ENCODE measurements at places on chromosomes 11 and 22.

DNA sequence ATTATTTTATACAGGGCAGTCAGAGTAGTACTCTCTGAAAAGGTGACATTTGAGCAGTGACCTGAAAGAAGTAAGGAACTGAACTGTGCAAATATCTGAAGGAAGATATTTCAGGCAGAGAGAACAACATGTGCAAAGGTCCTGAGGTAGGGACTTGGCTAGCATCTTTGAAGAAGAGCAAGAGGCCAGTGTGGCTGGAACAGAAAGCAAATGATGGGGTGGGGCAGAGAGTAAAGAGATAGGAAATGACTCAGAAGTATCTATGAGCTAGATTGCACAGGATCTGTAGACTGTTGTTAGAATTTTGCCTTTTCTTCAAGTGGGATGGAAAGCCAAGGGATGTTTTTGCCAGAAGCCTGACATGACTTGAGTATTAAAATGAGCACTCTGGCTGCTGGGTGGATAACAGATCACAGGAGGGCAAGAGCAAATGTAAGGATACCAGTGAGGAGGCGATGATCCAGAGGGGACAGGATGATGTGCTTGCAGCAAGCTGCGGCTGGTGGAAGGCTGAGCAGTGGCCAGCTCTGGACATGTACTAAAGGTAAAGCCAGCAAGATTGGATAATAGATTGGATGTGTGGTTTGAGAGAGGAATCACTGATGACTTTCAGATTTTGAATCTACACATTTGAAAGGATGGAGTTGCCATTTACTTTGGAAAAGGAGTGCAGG lies 33.2 kb upstream of the TTC12 start:
- no peak for DNase-seq

DNA sequence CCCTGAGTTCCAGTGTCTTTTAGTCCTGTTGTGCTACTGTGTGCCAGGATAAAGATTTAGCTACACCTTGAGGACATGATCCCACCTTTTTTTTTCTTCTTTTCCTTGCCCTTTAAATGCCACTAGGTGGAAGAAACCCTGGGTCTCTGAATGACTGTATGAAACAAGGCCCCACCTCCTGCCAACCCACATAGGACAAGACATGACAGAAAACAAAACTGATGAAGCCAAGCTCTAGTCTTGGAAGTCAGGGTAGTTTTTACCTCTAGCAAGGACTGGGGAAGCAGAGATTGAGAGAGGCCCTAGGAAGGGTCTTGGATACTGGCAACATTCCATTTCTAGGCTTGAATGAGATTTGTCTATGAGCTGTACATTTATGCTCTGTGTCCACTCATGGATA lies 410.7 kb downstream of the MIAT start:
- DNase-seq, result no peak

GRCh38 chr11:11998091-11998781 lies 10.2 kb downstream of the DKK3 start:
- no peak for DNase-seq

DNA sequence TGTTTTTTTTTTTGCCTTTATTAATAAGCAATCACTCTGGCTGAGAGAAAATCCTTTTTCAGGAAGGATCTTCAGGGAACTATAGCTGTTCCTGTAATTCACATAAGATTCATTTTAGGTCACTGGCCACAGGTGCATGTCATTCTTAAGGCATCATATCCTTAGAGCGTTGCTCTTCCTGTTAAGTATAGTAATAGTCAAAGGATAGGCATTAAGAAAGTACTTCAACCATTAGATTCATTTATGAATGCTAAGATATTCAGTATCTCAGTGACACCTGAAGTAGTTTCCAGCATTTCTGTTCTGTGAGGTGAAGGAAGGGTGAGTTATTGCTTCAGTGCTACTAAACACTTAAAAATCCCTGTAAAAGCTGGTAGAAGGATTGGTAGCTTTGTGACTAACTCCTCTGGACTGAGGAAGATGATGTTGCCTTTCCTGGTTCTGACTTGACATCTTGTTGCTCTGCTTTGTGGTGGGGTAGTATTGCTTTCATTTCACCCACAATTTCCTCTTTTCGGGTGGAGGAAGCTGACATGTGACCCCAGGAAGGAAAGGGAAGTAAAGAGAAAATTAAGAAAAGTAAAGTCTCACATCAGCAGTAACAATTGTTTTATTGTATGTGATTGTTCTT lies 34.7 kb downstream of the RNF169 start:
- no peak for DNase-seq

- peak; percentile 24 for DNase-seq
Observed at GRCh38 chr11:17351510-17352176, at the start of gene NCR3LG1. TSS of gene NCR3LG1 (plus strand) at chr11:17351800. CDS start at chr11:17351970, 170 bp downstream.

DNA sequence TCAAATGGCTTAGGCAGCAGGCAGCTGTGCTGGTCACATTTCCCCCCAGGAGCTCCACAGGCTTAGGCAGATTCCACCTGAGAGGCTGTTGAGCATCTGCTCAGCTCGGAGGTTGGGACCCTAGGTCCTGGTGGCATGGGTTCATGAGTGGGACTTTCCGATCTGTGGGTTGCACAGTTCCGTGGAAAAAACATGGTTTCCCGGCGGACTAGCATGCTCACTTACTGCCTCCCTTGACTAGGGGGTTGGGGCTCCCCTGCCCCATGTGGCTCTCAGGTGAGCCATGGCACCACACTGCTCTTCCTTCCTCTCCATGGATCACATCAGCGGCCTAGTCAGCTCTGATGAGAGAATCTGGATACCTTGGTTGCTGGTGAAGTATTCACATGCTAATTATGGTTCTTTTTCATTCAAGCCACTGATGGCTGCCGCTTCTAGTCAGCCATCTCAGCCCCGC lies 685.1 kb downstream of the METTL15 start:
- DNase-seq, result no peak

GRCh38 chr11:18706330-18707243 lies 8.0 kb downstream of the TMEM86A start:
- no peak for DNase-seq

- no peak for DNase-seq
Observed at GRCh38 chr11:22084056-22084455, 108.8 kb upstream of the ANO5 start.

DNA sequence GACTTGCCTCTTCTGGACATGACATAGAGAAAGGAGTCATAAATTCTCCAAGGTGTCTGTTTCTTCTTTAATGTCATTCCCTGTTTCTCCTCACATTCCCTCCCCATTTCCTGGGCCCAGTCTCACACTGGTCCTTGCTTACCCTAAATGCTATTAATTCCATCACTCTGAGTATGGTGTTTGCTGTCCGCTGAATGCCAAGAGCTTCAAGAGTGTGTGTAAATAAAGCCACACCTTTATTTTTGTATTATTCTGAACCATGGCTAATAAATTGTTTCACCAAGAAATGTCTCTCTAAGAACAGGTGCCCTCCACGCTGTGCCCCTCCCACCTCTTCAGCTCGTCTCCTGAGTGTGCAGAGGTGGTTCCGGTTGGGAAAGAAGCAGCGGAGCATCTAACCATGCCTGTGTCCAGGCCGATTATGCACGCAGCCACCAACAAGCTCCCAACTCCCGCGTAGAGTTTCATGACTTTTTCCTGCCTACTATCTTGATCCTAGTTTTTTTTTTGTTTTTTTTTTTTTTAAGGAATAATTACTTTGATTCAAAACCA lies 8.6 kb downstream of the TMEM121B start:
- DNase-seq, result no peak

- DNase-seq, result no peak
Observed at GRCh38 chr22:17339095-17339693, 30.1 kb upstream of the CECR2 start.

DNA sequence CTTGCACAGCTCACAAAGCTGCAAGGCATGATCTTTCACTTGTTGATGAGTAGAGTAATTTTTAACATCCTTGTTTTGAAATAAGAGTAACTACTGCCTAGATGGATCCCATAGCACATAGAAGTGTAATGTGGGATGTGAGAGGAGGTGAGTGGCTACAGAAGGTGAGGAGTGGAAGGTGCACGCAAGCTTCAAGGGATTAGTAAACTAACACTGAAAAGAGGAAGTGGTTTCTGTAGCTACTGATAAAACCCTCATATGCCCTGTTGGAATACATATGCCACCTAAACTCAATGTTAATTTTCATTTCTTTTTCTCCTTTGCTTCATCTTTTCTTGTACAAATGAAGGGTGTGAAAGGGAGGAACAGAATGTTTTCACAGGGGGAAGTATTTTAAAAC lies 22.0 kb upstream of the CTSC start:
- DNase-seq, result no peak

GRCh38 chr11:78560826-78561484 lies 13.7 kb downstream of the NARS2 start:
- no peak for DNase-seq

- DNase-seq, result no peak
Observed at GRCh38 chr22:47394504-47395440, 632.3 kb downstream of the TBC1D22A start.

- no peak for DNase-seq
Observed at GRCh38 chr11:102472127-102472526, 19.6 kb upstream of the TMEM123 start.

DNA sequence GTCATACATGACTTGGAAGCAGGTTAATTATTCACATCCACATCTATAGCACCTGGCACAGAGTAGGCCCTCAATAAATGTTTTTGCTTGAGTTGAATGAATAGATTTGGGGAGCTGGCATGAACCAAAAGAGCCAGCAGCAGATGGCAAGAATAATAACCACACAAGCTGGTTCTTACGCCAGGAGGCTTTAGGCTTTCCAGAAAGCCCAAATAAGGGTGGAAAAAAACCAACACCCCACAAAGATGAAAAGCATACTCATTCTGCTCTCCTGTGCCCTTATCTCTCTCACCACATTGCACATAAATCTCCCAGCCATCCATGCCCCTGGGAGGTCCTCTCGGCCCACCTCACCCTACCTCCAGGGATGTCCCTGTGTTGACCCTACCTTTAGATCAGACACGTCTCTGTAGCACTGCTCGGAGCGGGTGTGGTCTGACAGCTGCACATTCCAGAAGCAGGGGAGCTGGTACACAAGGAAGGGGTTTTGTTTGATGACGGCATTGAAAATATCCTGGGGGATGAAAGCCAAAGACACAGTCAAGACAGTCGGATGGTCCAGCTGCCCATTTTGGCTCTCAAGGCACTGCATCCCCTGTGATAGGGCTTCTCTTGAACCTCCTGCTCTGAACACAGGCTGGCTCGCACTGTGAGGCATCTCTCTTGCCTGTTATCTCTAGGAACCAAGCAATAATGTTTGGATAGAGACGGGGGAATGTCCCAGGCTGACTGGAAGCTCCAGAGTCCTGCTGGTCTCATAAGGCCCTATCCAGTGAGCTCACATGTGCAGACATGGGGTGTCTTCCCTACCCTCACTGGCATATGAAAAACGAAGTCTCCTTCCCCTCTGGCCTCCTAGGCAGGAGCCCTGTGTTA lies 323.6 kb upstream of the SYN3 start:
- no peak for DNase-seq

- no peak for DNase-seq
Observed at GRCh38 chr22:23533771-23534191, 46.3 kb downstream of the IGLL1 start.

- DNase-seq, result no peak
Observed at GRCh38 chr11:18761741-18762140, 29.9 kb downstream of the PTPN5 start.

GRCh38 chr11:12220305-12220704 lies 109.9 kb downstream of the MICAL2 start:
- DNase-seq, result no peak

DNA sequence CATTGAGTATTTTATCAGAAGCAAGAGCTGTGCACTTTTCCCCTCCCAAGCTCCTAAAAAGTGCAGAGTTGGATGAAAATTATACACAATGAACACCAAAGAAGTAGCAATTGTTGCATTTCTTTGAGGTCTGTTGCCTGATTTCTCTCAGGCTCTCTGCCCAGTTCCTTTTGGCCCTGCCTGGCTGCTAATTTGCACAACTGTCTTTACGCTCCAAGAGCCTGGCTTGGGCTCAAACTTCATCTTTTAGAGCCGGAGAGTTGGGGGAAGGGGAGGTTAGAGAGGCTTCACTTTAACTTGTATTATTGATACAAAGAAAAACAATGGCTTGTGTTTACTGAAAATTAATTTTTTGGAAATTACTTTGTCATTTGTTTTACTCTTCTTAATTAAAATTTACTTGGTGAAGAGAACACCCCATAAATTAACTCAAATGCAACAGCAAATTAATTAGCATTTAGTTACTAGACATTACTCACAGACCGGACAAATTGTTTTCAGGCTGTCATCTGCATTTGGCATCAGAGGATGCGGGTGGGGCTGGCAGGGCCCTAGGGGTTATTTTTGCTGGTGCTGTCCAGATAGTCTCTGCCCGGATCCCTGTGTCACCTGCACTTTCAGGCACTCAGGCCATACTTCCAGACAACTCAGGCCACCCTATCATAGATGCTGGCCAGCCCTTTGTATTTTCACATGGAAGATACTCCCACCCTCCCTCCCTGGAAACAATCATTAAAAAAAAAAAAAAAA lies 407.3 kb downstream of the NXPE2 start:
- DNase-seq, result no peak

DNA sequence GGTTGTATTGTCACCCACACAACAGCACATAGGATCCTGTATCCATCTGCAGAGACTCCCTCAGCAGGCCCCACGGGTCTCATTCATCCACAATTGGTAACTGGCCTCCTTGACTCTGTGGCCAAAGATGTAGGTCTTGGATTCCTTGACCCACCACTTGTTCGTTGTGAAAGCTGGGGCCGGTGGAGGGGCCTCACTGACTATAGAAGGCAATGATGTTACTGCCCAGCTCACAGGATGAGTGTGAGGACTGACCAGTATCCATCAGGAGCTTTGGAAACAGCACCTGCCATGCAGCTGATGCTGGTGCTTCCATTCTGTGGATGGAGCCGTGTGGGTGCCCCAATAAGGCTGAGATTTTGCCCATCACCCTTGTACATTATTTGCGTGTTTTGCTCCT lies 615.7 kb downstream of the BRD1 start:
- no peak for DNase-seq

- no peak for DNase-seq
Observed at GRCh38 chr11:117625237-117625636, 171.8 kb downstream of the DSCAML1 start.

GRCh38 chr11:111631024-111631665 lies 28.9 kb downstream of the SIK2 start:
- no peak for DNase-seq

DNA sequence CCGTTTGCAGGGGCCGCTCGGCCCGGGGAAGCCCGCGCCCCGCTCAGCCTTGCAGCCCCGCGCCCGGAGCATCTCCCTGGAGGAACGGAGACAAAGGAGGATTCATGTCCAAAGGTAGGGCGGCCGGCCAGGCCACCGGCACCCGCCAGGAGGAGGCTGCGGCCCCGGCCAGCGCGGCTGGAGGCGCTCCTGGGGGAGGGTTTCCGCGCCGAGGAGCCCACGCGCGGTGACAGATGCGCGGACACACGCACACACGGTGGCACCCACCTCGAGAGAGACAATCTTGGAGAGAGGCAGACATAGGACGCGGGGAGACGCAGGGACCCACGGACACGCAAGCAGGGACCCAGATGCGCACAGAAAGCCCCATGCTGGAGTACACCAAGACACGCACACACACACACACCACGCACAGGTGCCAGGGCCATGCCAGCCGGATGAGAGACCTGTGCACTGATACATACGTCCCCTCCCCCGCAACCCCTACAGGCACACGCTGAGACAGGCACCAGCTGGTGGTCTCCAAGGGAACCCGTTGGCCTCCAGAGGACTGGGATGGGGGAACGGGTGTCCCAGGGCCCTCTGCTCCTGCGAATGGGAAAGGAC lies 7.8 kb downstream of the SEPTIN3 start:
- DNase-seq, result no peak

GRCh38 chr11:64523456-64524157 lies 67.4 kb upstream of the SLC22A12 start:
- DNase-seq, result no peak

- DNase-seq, result no peak
Observed at GRCh38 chr11:62574363-62575071, 826 bp upstream of the EEF1G start.

GRCh38 chr11:1916986-1917522 lies 2.4 kb upstream of the TNNT3 start:
- no peak for DNase-seq
